ENCODE measurements at places on chromosomes 3 and 15.

DNA sequence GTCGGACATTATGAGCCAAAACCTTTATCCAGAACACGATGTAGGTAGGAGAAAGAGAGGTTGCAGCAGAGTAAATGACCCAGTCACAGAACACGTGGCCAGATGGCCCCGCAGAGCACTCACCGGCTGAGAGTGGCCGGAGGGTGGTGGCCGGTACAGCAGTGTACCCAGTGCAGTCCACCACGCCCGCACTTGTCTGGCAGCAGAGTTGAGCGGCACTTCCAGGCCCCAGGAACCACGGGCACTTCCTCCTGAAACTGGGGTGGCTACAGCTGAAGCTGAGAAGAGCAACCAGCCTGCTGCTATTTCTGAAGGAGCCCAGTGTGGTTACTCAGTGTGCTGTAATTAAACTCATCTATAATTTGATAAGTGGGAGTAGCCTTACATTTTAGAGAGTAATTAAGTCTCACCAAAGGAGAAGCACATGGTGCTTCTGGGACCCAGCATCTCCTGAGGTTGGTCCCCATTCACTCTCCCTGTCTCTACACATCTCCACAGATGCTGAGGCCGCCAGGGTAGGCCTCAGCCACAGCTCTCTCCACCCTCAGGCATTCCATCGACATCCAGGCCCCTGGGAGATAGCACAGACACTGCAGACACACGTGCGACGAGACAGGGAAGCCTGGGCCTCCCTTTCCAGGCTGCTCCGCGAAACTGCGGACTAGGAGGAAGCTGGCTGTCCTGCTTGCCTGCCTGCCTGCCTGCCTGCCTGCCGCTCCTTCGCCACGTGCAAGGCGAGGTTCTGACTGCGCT, 49.8 kb downstream of the BDH1 start:
- DNase-seq = peak; percentile 43

- no peak for DNase-seq
These were observed 49.5 kb downstream of the SMAD6 start for GRCh38 chr15:66751579-66751978.

- DNase-seq = no peak
These were observed 89.6 kb upstream of the SNRK start for GRCh38 chr3:43196721-43197120.

DNA sequence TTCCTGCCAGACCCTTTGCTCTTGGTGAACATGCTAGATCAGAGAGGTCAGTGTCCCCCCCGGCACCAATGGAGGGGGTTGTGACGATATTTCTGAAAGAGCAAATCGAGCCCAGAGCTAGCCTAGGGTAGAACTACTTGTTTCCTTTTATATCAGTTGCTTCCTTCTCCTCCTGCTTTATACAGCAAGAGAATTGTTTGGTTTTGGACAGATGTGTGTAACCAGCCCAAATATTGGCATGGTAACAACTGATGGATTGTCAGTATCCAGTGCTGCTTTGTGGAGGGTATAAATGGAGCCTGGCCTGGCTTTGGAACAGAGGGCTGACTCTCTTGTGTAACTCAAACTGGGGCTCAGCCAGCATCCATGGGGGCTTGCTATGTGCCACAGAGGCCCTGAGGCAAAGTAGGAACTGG, 27.2 kb downstream of the SNX1 start:
- no peak for DNase-seq

GRCh38 chr3:133820129-133820528, 14.5 kb downstream of the SRPRB start:
- no peak for DNase-seq

DNA sequence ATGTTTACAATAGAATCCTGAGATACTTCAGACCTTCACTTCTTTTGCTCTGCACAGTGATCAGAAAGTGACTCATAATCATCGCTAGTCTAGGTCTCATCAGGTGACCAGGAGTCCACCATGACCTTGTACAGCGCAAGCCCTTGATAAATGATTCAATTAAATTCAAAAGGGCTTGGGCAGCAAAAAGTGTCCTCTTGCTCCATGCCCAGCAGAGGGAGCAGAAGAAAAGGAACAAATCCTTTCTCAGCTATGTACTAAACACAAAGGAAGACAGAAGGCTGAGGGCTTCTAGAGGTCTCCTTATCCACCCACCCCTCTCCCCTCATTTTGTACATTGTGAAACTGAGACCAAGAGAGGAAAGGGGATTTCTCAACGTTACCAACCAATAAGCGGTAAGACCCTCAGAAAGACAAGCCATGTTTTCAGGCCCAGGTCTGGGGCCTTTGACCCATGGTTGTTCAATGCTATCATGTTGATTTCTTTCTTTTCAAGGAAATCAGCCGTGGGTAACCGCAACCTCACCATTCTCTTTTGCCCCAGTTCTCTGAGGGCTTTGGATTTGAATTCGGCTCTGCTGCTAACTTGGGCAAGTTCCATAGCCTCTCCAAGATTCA, 74.8 kb downstream of the AQP9 start:
- DNase-seq = peak; percentile 43

DNA sequence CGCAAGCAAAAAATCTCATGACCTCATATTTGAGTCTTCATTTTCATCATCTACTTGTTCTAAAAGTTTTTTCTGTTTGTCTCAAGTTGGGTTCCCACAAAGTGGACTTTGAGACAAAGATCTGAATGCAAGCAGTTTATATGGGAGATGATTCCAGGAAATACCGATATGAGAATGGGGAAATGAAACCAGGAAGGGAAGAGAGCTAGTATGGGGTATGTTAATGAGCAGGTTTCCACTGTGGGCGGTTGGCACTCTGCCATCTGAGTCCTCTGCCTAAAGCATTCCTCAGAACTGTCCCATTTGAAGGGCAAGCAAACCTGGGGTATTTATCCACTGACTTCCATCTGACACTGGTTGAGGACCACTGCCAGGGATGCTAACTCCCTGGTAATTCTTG, 8.8 kb downstream of the ADPRH start:
- DNase-seq = no peak

DNA sequence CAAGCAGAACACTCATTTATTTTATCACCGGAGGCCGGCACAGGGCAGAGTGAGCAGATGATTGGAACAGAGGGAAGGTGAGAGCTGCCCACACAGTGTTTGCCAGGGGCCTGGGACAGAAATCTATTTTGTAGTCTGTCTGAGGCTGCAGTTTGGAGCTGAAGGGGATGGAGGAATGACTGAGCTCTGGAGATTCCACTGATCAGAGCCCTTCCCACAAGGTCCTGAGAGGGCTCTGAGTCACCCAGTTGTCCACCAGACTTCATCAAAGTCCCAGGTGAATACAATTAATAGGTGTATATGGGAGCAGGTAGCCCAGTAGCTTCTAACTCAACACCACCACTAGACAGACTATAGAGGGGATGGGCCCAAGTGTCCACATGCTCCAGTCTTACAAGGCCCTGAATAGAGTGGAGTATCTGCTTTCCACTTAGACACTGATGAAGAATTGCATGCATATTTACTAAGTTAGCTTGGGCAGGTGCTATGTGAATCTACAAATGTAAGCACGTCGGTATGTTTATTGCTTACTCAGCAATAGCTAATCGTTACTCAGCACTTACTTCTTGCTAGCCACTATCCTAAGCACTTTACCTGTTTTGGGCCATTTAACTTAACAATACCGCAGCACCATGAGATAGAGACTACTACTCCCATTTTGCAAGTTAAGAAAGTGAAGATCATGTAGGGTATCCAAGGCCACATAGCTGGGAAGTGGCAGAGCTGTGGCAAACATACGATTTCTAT, 2.7 kb upstream of the STARD5 start:
- DNase-seq = no peak

DNA sequence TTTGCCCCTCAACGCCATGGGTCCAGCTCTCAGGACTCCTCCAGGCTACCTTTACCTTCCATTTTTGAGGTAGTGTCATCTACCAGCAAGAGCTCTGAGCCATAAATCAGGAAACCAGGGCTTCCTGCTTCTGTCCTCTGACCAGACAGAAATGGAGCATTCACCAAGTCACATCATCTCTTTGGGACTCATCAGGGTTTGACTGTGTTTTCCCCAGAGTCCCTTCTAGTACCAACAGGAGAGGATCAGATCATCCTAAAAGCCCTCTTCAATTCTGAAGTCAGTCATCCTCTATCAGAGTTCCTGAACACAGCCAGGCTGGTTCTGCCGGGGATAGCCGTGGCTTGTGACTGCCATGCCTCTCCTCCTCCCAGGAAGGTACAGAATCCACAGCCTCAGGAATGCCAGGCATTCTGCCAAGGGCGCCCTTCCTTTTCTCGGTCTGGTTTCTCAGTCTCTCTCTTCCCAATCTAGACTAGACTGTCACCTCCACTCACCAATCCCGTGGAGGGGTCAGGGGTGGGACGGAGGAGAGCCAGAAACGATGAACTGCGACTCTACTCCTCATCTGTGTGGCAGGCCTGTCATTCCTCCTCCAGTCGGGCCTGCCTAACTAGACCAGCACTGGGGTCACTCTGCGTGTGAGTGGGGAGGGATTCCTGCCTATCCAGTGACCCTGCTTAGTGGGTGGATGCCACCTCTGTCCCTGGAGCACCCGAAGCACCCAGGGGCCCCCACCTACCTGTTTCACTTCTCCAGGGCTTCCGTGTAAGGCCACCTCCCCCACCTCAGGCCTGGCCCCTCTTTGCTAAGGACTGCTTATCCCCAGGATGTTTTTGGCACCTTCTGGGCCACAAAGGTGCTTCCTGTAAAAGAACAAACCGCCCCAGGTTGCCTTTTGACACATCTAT, 30.9 kb downstream of the CCNL1 start:
- DNase-seq = peak; percentile 49

DNA sequence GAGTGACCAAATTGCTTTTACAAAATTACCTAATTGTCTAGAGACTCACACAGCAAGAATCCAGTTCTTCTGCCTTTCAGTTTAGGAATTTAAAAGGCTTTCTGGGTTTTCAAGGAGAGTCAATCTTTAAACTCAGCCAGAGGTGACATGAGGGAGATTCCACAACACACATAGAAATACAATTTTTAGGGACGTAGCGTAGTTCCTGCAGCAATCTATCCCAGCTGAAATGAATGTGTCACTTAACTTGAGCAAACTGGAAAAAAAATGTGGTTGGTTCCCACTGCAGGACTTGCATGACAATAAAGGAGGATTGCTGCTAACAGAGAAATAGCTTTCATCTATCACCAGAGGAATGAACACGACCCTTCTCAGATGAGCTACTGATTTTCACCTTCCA, 269.7 kb downstream of the OTOL1 start:
- DNase-seq = no peak
